ENCODE measurements at places on chromosomes 4 and X.

DNA sequence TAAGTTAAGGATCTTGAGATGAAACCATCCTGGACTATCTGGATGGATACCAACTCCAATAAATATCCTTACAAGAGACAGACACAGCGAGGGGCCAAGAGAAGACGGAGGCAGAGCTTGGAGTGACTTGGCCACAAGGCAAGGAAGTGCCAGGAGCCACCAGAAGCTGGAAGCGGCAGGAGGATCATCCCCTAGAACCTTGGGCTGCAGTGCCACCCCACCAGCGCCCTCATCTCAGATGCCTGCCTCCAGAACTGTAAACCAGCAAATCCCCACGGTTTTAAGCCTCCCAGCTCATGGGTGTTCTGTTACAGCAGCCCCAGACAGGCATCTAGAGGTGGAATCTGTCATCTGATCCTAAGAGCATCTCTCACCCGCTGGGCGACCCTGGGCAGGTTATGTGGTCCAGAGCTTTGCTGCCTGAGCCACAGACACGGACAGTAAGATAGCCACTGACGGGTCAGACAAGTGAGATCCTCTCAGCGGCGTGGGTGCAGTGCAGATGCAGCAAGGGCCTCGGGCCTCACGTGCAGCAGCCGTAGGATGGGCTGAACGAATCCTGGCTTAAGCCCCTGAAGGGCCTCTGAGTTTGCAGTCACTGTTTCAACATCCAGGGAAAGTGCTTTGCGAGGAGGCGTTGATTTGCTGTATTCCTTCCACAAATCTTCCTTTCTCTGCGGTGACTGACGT, 25.1 kb upstream of the MXD4 start:
- no peak for DNase-seq

DNA sequence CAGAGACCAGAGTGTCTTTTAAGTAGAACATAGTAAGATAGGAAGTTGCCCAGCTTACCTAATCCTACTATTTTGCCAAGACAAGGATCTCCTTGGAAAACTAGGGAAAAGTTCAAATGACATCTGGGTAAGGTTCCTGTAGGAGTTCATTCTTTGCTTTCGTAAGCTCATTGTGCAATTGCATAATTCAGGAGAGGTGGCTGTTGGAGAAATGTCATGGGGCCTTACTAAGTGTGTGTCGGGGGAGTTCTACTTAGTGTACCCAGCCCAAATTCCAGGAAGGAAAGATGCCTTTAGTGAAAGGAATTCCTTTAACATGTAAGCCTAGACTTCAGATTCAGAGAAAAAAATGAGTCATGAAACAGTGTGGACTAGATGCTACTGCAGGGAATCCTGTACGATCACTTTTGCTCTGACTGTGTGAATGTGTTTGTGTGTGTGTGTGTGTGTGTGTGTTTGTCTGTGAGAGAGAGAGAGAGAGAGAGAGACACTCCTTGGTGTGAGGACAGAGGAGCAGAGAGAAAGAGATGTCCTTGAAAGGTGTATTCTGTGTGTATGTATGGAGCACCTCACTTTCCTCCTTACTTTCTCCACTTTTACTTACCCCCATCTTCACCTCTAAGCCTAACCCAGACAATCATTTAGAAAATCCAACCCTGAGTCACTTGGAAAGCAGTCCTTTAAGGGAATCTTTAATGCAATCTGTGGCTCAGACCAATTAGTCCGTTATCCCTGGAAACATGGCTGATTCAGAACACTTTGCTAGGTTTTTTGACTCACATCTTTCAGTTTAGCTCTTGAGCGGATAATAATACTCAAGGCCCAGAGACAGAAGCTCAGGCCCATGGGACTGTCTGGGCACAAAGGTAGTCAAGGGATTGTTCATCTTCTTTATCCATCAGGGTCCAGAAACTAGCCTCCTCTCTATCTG, 114.5 kb upstream of the ACSL4 start:
- no peak for DNase-seq

GRCh38 chr4:23144707-23145106, 452.0 kb downstream of the GBA3 start:
- no peak for DNase-seq

DNA sequence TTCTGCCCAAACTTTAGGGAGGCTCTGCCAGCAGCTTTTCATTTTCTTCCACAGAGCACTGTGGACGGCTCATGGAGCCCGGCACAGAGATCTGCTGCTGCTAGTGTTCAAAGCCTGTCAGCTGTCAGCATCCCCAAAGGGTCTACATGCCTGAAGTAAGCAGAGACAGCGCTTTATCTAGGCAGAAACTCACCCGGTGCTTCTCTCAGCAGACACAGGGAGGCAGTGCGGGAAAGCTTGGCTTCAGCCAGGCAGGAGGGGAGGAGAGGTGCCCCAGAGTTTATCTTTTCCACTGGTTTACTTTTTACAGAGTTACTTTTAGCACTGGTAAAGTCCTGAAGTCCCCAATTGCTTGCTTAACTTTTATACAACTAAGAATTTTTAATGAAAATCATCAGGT, 339.3 kb downstream of the NKX6-1 start:
- DNase-seq: no peak

DNA sequence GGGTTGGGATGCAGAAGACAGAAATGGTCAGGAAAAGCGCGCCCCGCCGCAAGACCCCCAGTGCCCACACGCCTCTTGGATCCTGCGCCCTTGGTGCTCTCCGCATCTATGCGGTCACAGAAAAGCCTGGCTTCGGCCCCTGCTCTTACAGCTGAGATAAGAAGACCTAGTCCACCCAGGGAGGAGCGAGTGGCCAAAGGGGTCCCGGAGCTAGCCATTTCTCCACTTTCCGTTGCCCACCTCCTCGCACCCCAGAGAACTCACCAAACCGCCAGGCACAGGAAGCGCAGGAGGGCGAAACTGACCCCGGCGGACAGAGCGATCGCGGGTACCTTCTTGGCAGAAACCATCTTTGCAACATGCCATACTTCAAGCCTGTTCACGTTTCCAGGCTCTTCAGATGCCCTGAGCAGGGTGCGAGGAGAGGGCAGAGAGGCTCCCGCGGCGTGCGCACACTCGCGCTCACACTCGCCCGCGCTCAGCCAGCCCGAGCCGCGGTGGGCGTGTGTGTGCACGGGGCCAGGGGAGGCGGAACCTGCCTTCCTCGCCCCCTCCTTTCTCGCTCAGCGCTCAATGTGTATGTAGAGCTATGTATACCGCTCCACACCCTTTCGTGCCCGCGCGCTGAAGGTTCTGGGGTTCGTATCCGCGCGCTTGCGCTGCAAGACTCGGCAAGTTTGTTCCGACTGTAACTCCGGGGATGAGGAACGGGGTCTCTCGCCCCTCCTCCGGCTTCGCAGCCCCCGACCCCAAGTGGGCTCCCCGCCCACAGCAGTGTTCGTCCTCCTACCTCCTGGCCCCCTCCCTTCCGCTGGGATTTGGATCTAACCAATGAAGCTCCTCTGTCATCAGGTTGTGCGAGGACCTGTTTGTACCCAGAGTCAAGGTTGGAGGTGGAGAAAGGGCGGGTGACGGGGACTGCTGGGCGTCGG, at the start of gene GABRA4:
Gene GABRA4 (minus strand): TSS at position 507 of the 932 bp plus-strand sequence. CDS start 157 bp downstream, at position 350.
- DNase-seq: no peak

DNA sequence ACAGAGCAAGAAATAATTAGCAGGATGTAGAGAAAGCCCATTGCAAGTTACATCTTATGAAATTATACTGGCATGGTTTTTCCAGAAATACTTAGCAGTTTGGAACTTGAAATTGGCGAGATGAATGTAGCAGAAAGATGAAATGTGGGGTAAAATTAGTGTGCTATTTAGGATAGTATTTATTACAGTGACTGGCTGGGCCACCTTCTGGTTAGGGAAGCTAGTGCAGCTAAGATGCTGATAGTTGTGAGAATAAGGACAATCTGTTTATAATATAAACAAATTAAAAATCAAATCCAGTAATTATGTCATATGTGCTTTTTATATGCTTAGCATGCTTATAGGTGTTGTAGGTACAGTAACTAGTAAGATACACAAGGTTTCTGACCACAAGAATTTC, 74.8 kb downstream of the IL15 start:
- DNase-seq: no peak

DNA sequence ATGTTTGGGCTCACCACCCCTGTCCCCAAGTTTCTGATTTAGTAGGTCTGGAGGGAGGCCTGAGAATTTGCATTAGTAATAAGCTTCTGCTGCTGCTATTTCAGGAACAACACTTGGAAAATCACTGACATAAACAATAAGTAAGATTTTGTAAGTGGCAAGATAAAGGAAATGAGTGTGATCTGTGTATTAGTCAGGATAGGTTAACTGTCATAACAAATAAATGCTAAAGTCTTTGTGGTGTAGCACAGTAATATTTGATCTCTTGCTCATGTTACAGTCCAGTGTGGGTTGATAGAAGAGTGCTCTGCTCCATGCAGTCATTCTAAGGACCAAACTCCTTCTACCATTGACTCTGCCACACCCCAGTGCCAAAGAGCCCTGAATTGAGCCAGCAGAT, 67.0 kb downstream of the NHS start:
- no peak for DNase-seq

- DNase-seq: no peak
Measured at GRCh38 chr4:169201222-169202144, 69.3 kb downstream of the SH3RF1 start.

DNA sequence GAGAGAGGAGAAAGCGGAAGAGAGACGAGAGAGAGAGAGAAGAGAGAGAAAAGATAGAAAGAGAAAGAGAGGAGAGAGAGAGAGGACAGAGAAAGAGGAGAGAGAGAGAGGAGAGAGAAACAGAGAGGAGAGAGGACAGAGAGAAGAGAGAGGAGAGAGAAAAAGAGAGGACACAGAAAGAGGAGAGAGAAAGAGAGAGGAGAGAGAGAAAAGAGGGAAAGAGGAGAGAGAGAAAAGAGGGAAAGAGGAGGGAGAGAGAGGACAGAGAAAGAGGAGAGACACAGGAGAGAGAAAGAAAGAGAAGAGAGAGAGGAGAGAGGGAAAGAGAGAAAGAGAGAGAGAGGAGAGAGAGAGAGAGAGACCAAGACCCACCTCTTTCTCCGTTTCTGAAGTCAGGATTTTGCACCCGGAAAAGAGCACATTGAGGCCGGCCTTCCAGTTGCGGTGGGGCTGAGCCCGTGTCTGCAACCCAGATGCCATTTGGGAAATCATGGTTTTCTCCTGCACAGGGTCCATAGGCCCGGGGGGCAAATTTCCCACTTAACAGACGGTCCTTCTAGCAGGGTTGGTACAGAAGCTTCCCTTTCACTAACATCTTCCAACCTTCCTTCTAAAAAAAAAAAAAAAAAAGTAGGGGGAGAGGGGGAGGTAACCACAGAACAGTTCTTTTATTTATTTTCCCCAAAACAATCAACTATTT, 60.9 kb downstream of the CRLF2 start:
- DNase-seq: no peak

GRCh38 chrX:107566604-107567262, 61.6 kb upstream of the PRPS1 start:
- no peak for DNase-seq

Measured in MM.1S (cell line).